Stimulated activated CD8-positive, alpha-beta memory T cell treated with anti-CD3 and anti-CD28 coated beads, Interleukin-4, amount 100 ng/mL, for 24 hours (primary cell): ENCODE measurements at places on chromosomes 5 and 9.

GRCh38 chr9:93891549-93892310 is 63.4 kb downstream of the BARX1 start:
- no peak for DNase-seq

DNA sequence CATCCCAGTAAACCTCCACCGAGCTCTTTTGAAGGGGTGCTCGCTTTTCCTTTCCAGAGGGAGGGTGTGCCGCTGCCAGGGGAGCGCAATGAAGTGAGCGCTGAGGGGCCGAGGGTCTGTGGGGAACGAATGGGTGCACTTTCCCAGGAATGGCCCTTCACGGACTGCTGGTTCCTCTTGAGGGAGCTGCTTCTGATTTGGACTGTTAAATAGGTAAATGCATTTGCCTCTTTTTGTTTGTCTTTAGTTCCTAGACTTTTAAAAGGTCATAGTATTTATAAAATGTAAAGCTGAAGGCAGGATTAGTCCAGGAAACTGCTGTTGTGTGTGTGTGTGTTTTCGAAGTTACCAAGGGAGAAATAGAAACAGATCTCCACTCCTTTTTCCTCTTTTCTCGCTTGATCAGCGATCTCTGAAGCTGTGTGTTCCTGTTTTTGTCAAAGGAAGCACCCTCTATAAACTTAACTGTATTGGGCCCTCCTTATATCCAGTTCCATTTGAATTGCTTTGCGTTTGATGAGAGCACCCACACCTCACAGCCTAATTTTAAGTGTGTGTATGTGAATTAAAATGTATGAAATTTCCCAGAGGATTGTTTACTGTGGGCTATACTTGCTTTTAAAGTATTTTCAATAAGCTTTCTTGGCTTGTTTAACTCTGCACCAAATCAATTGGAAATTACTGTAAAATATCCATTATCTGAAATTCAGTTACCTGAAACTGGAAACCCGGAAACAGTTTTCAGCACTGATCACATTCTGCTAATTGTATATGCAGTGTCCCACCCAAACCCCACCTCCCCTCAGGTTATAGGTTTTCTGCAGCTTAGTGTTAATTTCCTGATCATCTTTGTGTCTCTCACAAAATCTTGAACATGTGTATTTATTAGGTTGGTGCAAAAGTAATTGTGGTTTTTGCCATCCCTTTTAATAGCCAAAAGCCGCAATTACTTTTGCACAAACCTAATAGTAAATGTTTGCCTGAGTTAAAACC is 966 bp downstream of the SNX2 start:
- no peak for DNase-seq

DNA sequence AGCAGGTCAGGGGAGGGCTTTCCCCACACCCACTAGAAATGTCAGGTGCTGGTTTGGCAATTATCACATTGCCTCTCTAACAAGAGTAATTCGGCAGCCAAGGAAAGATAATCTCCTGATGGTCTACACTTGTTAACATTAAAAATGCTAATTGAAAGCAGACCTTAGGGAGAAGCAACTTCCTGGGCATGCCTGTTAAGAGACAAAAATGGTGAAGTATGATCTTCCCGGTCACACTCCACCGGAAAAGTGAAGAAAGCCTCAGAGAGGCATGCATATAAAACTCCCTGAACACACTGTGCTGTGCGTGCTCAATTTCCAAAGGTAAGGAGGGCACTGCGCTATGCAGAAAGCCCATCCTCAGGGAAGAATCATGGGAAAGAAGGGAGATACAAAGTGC is 244.3 kb downstream of the FAM170A start:
- DNase-seq = no peak

DNA sequence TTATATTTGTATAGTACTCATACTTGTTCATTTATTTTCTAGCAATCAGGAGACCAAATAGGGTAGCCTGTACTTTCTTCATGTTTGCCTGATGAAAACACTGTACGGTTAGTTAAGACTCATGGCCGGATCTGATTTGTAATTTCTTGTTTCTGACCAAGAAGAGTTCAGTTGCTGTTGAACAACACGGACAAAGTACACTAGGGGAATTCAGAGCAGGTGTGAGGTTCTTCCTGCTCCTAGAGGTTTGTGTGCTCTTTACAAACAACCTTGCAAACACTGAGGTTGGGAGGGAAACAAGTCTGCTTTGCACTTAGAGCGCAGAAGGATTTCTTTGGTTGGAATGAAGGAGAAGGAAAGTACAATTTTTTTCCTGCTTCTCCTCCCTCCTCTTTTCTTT is 69.7 kb downstream of the TRIO start:
- no peak for DNase-seq

- no peak for DNase-seq
Observed at GRCh38 chr5:108481355-108481931, 99.5 kb upstream of the FBXL17 start.

DNA sequence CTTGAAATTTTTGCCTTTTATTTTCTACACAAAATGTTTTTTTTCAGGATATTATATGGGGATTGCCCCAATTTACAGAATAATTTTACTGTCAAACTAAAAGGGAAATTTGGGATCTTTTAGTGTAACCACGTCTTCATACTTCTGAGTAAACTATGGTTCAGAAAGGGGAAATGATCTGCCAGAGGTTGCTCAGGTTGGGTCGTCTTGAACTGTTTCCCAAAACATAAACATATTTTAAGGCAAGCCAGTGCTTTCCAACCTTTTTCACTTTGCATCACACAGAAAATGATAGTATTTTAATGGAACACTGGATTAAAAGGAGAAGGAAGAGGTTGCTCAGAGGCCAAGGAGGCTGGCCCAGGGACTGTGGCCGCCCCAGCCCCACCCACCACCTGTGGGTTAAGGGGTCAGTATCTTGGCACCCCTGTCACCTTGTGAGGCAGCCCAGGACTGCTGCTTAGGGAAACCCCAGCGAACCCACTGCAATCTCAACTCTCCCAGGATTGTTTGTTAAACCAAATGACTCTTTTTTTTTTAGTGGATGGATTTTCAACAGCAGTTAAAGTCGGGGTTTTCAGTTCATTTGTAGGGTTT is 142.7 kb upstream of the DHFR start:
- DNase-seq = no peak

DNA sequence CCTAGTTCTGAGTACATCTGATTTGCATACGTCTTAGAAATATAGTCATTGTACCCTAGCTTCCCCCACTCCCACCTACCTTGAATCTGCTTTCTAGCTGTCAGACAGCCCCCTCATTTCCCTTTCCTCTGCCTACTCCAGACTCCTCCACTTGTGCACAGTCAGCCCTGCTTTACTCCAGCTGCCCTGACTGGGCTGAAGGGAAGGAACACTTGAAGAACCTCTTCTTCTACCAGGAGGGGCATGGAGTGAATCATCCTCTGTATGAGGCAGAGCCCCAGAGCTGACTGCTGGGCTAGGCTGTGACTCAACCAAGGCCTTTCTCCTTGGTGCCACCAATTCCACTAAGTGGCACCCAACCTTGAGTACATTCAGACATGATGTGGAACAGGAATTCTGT is 18.1 kb upstream of the ZFR start:
- DNase-seq = peak; percentile 13

- DNase-seq = no peak
Observed at GRCh38 chr5:40985501-40985900, 76.2 kb downstream of the C7 start.

GRCh38 chr5:133884569-133885311 is 83.7 kb downstream of the C5orf15 start:
- no peak for DNase-seq

DNA sequence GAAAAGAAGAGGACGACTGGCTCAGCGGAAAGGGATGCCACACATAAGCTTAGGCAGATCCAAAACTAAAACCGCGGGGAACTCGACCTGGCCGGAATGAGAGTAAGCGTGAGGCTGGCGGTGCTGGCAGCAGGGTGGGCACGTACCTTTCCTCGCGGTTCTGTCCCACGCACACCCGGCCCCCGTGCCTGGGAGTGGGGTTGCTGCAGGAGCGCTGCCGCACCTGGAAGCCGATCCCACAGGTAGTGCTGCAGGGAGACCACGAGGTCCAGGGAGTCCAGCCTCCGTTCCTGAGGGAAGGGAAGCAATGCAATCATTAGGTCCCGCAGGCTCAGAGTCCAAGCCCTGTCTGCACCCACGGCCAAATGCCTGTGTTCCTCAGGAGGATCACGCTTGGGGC is 427.0 kb downstream of the SEMA5A start:
- no peak for DNase-seq

DNA sequence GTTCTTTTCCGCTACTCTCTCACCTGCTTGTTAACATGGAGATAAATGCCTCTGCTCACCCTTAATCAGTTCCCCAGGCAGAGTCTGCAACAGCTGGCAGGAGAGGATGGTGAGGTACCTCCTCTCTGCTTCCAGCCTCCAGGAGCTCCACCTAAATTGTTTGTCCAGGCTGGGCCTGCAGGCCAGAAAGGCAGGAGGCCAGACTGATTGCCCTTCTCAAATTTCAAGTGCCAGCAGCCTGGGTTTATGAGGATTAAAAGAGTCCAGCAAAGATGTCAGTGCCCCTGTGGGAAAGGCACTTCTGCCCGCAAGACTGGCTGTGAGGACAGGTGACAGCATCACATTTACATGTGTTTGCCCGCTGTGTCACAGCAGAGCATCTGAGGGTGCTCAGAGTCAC is 19.8 kb downstream of the CORO2A start:
- no peak for DNase-seq

DNA sequence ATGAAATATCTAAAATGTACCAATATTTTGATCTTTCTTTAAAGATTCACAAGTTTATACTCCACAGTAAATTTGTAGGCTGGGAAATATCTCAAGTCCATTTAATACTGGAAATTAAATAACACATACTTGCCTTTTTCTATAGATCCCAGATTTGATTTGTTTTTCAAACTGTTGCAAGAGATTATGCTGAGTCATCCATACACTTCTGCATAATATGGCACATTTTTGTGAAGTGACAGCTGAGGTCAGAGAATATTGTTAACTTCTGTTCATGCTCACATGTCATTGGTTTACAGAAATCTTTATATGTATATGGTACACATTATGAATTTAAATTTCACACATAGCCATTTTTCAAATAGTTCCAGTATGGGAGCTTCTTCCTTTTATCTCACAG is 1066.3 kb upstream of the NUDT12 start:
- no peak for DNase-seq

DNA sequence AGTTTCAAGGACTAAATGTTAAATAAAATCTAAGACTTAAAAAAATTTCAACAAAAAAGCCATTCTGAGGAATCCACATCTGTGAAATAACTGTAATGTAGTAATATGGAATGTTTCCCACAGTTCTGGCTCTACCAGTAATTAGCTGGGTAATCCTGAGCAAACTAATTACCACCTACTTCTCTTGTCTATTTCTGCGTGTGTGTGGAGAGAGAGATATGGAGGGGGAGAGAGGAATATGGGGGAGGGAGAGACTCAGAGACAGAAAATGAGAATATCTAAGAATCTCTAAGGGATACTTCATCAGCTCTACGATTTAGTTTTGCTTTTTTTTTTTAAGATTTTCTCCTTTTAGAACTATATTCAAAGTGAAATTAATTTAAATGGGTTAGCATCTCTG is 28.0 kb downstream of the TBCA start:
- no peak for DNase-seq

DNA sequence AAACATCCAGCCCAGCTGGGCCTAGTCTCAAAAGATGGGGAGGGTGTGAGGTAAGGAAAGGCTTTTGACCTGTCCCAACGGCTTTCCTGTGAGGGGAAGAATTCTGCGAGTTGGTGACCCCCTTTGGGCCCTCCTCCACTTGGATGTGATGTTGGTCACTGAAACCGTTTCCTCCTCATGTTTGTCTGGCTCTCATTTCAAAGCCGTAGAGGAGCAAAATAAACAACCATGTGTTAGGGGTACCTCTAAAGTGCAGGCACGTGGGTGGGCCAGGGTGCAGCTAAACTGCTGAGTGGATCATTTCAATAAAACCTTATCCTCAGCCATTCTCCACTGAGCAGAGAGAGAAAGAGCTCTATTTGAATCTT is 84.3 kb upstream of the MELK start:
- no peak for DNase-seq

- no peak for DNase-seq
Observed at GRCh38 chr5:66814146-66814991, 218.2 kb downstream of the MAST4 start.

- DNase-seq = no peak
Observed at GRCh38 chr5:140220032-140220697, 45.2 kb downstream of the CYSTM1 start.

DNA sequence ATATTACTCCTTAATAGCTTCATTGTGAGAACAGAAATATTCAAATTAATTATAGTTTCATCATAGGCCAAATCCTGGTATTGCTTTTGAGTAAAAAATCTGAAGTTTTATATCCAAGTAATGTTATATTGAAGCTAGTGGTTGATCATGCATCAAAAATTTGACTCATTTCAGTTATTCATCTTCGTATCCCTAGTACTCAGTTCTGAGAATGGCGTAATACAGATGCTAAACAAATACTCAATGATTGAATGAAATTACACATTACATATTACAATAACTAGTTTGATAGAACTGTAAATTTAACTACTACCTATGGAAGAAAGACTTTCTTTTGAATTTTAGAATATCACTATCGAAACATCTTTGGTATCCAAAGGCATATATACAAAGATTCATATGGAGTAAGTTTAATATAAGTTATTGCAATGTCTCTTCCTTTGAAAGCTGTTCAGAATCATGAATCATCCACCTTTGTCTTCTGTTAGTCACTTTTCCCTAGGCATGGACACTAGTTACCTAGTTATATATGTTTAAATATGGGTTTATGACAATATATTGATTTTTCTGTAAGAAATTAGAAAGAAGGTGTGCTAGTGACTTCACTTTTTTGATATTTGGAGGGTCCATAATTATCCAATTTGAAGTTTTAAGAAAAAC is 5.0 kb upstream of the ZNF462 start:
- no peak for DNase-seq

- no peak for DNase-seq
Observed at GRCh38 chr9:127241354-127241753, 23.2 kb upstream of the GARNL3 start.

DNA sequence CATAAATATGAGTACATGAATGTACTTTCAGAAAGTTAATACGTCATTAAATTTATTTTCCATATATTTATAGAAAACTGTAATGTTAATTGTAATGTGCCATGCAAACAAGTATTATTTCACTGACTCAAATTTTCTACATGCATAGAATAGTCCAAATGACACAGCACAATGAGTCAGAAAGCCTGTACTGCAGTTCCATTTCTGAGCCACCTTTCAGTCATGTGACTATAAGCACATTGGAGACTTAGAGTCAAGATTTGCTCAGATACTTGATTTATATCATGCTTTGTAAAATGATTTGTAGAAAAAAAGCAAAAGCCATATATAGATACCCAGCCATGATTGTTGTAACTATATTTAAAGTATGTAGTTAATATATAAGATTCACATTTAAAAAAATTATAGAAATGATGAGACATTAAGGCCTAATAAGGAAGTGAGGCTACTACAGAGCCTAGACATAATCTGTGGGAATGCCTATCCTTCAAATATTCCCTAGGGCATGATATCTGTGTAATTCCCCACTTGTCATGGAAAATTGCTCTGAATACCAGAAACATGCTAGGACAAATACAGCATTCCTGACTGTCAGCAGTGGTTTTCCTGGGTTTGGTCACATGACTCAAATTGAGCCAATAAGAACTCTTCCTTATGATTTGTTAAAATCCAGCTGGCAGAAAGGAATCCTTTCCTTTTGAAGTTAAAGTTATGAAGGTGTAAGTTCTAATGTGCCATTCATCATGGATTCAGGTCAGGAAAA is 50.0 kb downstream of the PTPRD start:
- no peak for DNase-seq
